ENCODE measurements at places on chromosomes 12 and 14. TPM values are rescaled to one million over a fixed set of nuclear protein-coding genes. Genes with fewer than 3 reads are reported as not detected.
A peak's percentile ranks its signal among the peaks of the same experiment; 100 is the strongest.

- no peak for DNase-seq
Measured at GRCh38 chr14:69680297-69680696, 68.9 kb downstream of the SUSD6 start.

IFNG gene
- not detected for total RNA-seq

DNA sequence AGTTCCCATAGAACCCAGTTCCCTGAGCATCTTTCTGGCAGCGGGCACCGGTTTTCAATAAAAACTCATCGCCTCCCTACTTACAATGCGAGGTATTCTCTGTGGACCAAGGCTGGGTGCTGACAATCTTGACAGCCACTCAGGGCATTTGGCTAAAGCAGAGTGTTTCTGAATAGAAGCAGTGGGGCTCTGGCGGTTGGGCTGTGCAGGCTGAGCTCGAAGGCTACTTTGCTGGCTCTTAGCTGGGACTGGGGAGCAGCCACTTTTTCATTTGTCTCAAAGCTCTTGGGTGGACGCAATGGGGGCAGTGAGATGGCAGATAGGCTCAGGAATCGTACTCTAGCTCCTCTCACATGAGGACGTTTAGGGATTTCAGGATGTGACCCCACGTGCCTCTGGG, 151.8 kb downstream of the UNC79 start:
- DNase-seq = no peak

LALBA gene
- total RNA-seq = not detected

DNA sequence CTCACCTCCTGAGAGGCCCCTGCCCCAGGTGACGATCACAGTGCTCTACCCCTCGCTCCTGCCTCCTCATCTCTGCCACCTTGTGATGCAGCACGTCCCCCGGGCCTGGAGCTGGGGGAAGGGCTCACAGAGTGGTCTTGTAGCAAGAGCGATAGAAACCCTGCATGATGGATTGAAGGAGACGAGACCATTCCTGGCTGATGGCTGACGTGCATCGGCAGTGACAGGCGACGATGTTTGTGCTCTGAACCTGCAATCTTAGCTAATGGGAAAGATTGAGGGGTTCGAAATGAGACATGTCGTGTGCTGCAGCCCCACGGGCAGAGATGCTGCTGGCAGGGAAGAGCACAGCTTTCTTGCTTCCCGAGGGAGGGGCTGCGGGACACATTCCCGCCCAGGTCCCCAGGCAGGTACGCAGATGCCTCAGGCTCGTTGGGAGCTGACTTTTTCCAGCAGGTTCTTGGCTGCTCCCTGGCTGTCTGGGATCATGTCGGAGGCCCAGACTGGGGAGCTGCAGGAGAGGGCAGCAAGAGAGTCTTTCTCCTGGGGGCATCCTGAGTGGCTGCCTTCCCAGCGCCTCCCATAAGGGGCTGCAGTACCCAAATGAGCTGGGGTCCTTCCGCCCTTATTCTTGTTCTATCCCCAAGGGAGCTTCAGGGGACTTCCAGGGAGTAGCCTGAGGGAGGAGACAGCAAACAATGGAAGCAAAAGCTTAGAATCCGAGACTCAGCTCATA, 38.7 kb upstream of the GPATCH2L start:
- DNase-seq = no peak

DNA sequence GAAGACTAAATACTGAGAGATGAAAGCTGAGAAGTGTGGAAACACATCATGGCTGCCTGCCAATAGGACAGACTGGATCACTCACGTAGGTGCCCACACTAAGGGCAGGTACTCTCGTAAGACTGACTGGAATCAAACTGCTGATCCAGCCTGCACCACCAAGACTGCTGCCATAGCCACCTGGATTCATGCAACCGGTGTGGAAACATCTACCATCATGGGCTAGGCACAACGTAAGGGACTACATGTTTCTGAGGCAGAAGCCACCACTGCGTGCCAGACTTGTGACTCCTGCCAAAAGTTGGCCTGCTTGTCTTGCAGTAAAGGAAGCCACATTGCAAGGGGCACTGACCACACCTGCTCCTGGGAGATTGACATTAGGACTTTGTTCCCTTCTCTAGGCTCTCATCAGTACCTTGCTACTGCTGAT, 3.8 kb downstream of the POMT2 start:
- no peak for DNase-seq

DNA sequence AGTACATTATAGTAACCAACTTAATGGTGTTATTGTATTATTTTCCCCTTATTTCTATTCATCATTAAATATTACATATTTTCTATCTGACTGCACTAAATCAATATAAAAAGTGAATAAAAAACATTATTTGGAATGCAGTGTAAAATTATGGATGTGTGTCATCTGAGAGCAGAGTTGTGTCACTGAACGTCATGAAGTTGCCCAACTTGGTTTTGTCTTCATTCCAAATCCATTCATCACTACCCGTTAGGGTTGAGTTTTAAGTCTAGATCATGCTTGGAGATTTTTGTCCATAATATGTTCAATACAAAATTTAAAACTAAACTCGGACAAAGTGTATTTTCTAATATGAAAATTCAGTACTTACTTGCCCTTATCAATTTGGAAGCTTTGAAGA, 16.1 kb downstream of the KLRF1 start:
- DNase-seq = no peak

- no peak for DNase-seq
Measured at GRCh38 chr14:40652089-40652691, 954.5 kb upstream of the LRFN5 start.

DDN gene
- 0.64 TPM for total RNA-seq

DNA sequence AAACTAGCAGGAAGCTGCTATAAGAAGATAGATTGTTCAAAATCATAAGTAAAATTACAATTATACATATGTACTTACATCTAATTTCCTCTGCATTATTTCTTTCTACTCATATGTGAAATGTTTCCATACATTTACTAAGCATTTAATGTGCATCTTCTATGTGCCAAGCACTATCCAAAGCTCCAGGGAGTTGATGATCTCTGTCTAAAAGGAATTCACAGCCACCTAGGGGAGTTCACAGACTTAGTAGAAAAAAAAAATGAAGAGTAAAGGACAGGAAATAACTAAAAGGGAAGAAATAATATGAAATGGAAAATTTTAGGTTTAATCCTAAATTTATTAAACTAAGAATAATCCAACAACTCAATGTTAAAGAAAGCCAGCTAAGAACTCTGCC, 91.7 kb downstream of the EFCAB11 start:
- DNase-seq = no peak

MORN3 gene
- 1.6 TPM for total RNA-seq

- no peak for DNase-seq
Measured at GRCh38 chr12:59316938-59317337, 278.9 kb upstream of the SLC16A7 start.

DNA sequence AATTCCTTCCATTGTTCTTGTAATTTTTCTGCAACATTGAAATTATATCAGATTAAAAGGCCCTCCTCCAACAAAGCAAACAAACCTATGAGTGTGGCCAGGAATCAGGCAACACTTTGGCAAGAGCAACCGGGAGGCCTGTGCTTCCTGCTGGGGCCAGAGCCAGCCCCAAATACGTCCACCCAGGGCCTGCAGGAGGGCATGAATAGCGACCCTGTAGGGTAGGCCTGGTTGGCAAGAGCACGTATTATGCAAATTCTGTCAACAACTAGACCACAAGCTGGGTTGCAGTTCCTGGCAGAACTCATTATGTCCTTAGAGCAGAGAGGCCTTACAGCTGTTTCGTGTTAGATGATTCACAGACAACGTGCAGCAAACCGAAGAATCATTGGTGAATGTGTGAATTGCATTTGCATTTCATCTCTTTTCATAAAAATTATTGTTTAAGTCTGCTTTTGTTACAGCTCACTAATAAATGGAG, 26.9 kb upstream of the LGALS3 start:
- DNase-seq = peak; percentile 75

VASH1 gene
- 35.5 TPM for total RNA-seq

DNA sequence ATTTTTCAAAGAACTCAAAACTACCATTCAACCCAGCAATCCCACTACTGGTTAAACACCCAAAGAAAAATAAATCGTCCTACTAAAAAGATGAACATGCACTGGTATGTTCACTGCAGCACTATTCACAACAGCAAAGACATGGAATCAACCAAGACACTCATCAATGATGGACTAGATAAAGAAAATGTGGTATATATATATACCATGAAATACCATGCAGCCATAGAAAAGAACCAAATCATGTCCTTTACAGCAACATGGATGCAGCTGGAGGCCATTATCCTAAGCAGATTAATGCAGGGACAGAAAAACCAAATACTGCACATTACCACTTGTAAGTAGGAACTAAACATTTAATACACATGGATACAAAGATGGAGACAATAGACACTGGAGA, 3.8 kb upstream of the ANO6 start:
- DNase-seq = no peak

- no peak for DNase-seq
Measured at GRCh38 chr12:34625116-34625515, 602.8 kb downstream of the ALG10 start.

GZMH gene
- not detected for total RNA-seq

GRCh38 chr12:95538656-95539055, 12.6 kb downstream of the USP44 start:
- no peak for DNase-seq

GRCh38 chr14:97273540-97273939, 476.4 kb downstream of the VRK1 start:
- no peak for DNase-seq

- peak; percentile 31 for DNase-seq
Measured at GRCh38 chr12:106248312-106248845, 559 bp upstream of the CKAP4 start.

- no peak for DNase-seq
Measured at GRCh38 chr14:95258156-95258555, 61.6 kb downstream of the CLMN start.

KITLG gene
- 213 TPM for total RNA-seq

DNA sequence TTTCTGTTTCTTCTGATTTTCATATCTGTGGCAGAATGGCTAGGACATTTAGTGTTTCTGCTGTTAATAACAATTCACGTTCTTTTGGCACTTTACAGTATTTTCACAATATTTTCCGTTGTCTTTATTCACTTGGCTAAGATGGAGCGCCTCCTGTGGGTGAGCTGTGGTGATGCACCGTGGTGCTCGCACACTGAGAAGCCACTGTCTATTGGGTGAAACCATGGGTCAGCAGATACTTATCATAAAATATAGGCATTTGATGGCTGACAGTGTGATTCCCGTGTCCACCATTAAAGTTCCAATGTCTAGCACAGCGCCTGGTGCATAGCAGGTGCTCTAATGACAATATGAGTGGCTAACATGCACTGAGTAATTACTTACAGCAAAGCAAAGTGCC, 141.8 kb downstream of the VRK1 start:
- DNase-seq = no peak

KRT2 gene
- total RNA-seq = 0.18 TPM

DNA sequence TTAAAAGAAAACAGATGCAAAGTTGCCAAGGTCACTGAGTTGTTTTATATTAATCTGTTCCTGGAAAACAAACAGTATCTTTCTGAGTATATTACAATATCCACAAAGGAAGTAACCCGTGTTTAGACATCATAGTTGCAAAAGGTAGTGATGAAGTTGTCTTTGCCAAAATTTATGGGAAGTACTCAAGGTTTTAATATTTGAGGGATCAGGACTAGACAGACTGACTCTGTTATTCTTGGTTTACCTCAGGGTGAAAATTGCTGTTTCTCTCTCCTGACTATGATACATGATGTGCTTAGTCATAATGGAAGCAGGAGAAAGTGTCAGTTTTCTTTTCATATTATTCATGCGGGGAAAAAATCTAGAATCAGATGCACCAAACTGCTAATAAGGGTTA, 28.3 kb downstream of the TMEM233 start:
- no peak for DNase-seq

GRCh38 chr12:26825459-26826016, 7.5 kb downstream of the ITPR2 start:
- DNase-seq = no peak

DNA sequence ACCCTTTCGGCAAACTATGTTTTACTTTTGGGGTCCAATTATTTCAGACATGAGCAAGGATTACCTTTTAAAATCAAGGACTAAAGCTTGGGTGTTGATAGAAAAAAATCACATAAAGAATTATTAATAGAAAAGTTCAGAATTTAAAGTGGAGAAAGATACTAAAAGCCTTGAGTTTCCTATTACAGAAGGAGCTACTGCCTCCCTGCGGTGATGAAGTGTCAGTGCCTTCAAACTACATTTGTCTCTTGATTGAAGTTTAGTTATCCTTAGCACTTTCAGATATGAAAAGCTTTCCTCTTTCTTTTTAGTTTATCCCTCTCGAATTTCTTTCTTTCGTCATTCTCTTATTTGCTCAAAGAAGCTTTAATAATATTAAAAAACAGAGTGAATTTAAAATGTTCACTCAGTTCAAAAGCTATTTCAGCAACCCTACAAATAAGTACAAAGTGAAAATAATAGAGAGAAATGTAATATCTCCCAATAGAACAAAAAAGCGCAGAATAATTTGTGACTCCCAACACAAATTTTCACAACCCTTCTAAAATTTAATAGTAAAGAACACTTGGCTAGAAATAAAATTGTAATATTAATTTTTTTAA, 87.6 kb downstream of the SEC23A start:
- DNase-seq = peak; percentile 31

DNA sequence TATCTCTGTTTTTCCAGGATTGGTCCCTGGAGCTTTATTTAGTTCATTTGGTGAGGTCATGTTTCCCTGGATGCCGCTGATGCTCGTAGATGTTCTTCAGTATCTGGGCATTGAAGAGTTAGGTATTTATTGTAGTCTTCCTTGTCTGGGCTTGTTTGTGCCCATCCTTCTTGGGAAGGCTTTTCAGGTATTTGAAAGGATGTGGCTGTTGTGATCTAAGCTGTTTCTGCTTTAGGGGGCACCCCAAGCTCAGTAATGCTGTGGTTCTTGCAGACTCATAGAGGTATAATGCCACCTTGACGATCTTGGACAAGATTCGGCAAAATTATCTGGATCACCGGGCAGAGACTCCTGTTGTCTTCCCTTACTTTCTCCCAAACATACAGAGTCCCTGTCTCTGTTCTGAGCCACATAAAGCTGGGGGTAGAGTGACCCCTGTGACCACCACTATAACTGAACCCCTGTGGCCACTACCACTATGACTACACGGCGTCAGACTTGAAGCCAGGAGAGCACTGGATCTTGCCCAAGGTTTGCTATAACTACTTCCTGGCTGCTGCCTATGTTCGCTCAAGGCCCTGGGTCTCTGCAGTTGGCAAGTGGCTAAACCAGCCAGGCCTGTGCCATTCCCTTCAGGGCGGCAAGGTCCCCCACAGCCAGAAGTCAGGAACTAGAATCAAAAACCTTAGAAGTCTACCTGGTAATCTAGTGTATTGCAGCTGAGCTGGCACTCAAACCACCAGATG, 40.9 kb downstream of the FGD4 start:
- no peak for DNase-seq

DNA sequence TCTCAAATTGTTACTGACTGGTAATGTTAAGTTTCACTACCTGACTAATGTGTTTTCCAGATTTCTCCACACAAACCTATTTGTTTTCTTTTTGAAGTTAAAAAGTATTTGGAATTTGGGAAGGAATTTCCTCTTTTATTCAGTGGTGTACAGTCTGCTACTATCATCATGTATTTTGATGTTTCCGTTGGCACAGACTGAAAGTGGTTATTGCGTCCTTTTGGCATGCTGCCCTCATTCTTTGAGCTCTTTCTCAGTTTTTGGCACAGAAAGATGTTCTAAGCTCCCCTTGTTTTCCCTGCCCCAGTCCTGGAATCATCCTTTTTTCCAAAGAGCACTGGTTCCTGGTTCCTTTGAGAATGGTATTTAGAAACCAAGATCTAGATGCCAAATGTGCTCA, 31.4 kb upstream of the RTRAF start:
- DNase-seq = no peak

Data from cerebellum (tissue), 4 donors.